GM18507 (cell line): ENCODE measurements at places on chromosomes 11 and 22.

GRCh38 chr22:31106731-31107177 is 614 bp downstream of the SELENOM start:
- no peak for DNase-seq

- no peak for DNase-seq
Observed at GRCh38 chr11:116352881-116353280, 419.9 kb downstream of the BUD13 start.

DNA sequence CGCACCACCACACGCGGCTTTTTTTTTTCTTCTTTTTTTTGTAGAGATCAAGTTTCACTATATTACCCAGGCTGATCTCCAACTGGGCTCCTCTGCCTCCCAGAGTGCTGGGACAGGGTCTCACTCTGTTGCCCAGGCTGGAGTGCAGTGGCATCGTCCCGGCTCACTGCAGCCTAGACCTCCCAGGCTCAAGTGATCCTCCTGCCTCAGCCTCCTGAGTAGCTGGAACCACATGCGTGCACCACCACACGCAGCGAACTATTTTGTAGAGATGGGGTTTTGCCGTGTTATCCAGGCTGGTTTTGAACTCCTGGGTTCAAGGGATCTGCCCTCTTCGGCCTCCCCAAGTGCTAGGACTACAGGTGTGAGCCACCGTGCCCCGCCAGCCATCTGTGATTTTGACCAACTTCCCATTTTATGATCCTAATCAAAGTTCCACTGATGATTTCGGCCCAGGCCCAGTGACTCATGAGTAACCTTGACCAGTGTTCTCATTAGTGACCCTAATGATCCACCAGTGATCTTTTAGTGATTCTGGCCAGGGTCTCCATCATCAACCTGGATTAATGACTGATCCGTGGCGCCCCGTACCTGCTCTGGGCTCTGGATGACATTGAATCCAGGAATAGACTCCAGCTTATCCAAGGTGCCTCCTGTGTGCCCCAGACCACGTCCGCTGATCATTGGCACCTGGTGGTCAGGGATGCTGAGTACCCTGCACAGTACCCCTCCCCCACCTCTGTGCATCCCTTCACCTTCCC is 1.7 kb downstream of the TYMP start:
- no peak for DNase-seq

DNA sequence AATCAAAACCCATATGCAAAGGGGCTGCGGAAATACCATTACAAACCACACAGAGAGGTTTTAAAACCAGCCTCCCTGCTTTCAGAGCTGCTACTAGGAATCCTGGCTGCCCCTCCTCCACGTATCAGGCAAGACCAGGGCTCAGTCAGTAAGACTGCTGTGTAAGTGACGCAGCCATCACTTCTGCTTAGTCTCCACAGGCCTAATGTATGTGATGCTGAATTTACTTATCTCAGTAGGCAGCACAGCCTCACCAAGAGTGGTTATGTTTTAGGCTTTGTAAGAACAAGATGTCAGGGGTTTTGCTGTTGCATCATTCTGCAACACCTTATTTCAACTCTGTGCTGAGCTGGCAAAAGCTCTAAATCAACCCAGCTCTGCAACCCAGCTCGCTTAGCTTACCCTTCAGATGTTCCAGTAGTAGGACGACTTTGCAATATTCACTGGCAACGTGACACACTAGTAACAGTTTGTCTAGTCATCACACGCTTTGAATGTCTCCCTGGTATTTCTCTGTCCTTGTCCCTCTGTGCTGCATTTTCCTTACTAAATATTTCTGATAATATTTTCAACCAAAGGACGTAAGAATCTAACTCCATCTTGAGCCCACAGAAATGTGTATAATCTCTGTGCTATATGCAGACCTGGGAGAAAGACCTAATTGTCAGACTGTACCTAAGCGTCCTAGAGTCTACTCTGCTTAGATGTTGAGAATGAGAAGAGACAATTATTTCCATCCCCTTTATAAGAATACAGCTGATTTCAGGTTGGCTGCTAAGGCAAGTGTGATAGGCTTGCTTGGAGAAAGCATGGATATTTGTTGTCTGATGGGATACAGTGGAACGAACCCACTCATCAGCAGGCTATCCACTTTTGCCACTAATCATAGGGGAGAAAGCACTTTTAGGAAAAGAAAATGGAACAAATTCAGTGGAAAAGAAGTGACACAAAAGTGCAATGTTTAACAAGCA is 72.2 kb downstream of the LARGE2 start:
- no peak for DNase-seq

DNA sequence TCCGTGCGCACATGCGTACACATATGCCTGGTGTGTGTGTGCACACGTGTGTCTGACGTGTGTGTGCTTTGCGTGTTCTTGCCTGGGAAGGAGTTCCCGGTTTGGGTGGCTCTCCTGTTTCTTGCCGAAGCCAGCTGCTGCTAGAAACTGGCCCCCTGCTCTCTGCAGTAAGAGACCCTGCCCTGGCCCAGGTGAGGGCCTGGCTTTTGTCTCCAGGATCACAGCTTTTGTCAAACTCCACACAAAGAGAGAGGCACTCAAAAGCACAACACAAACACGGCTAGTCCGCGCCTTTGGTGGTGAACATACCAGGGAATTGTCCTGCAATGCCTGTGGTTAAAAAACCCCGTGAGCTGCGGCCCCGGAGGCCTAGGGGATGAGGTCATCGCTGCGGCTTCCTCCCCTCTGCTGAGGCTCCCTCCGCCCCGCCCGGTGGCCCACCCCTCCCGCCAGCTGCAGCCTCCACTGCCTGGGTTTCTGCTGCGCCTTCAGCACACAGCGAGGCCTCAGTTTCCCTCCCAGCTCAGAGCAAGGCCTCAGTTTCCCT is 88.9 kb downstream of the KCNQ1 start:
- no peak for DNase-seq

- DNase-seq = no peak
Observed at GRCh38 chr11:127003260-127003981, 2.9 kb upstream of the KIRREL3 start.

DNA sequence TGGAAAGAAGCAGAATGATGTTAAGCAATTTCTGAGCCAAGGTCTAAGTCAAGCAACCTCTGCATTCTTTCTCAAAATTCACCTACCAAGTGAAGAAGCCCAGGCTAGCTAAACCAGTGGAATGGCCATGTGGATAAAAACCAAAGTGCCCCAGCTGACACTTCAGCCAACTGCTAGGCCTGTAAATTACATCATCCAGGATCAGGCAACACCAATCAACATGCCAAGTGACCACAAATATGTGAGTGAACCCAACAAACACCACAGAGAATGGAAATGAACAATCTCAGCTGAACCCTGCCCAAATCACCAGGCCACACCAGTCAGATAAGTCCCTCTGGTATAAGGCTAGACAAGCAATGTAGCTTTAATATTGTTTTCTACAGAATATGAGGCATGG is 25.1 kb upstream of the FJX1 start:
- no peak for DNase-seq
